ENCODE measurements at places on chromosomes 5 and 9. TPM values are rescaled to one million over a fixed set of nuclear protein-coding genes. Genes with fewer than 3 reads are reported as not detected.
A peak's percentile ranks its signal among the peaks of the same experiment; 100 is the strongest.

- no peak for DNase-seq
- H3K27me3 ChIP-seq = peaks cover under 1% of the 10 kb centered on the region
- no peaks in the 10 kb centered on the region for H3K4me1 ChIP-seq
- no peak overlapping the region for H3K27ac ChIP-seq
Observed at GRCh38 chr5:135266975-135267374, 132.1 kb downstream of the MACROH2A1 start.

GRCh38 chr5:8184455-8185063 lies 315.6 kb downstream of the MTRR start:
- no peaks in the 10 kb centered on the region for H3K27me3 ChIP-seq
- no peak overlapping the region for H3K4me3 ChIP-seq
- peaks cover 11% of the 10 kb centered on the region for H3K4me1 ChIP-seq
- no peaks in the 10 kb centered on the region for H3K36me3 ChIP-seq

- no peak overlapping the region for H3K27ac ChIP-seq
- DNase-seq = no peak
- H3K27me3 ChIP-seq = no peaks in the 10 kb centered on the region
- H3K36me3 ChIP-seq = no peaks in the 10 kb centered on the region
- no peak overlapping the region for H3K4me3 ChIP-seq
Observed at GRCh38 chr5:33795496-33795895, 96.3 kb downstream of the ADAMTS12 start.

DNA sequence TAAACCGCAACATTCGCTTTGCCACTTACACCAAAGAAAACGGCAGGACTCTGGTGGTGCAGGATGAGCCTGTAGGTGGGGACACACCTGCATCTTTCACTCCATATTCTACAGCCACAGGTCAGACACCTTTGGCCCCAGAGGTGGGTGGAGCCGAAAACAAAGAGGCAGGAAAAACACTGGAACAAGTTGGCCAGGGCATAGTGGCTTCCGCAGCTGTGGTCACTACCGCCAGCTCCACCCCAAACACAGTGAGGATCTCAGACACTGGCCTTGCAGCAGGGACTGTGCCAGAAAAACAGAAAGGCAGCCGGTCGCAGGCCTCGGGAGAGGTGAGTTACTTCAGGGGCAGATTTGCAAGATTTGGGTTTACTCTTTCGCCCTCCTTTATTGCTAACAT lies 33.8 kb downstream of the KDM3B start:
- no peak for DNase-seq
- H3K4me1 ChIP-seq = no peaks in the 10 kb centered on the region
- H3K36me3 ChIP-seq = peaks cover 49% of the 10 kb centered on the region
- no peak overlapping the region for H3K4me3 ChIP-seq
- no peak overlapping the region for H3K27ac ChIP-seq
- no peaks in the 10 kb centered on the region for H3K27me3 ChIP-seq

FBP2 gene
- not detected for total RNA-seq

- DNase-seq = no peak
- H3K4me3 ChIP-seq = no peak overlapping the region
- no peaks in the 10 kb centered on the region for H3K27me3 ChIP-seq
- no peaks in the 10 kb centered on the region for H3K36me3 ChIP-seq
Observed at GRCh38 chr5:35672995-35673394, 55.3 kb downstream of the SPEF2 start.

- H3K27ac ChIP-seq = no peak overlapping the region
- H3K27me3 ChIP-seq = no peaks in the 10 kb centered on the region
- DNase-seq = no peak
- peaks cover 29% of the 10 kb centered on the region for H3K36me3 ChIP-seq
- no peak overlapping the region for H3K4me3 ChIP-seq
- H3K4me1 ChIP-seq = peaks cover 38% of the 10 kb centered on the region
Observed at GRCh38 chr5:112159435-112159834, 259.6 kb downstream of the EPB41L4A start.

DNA sequence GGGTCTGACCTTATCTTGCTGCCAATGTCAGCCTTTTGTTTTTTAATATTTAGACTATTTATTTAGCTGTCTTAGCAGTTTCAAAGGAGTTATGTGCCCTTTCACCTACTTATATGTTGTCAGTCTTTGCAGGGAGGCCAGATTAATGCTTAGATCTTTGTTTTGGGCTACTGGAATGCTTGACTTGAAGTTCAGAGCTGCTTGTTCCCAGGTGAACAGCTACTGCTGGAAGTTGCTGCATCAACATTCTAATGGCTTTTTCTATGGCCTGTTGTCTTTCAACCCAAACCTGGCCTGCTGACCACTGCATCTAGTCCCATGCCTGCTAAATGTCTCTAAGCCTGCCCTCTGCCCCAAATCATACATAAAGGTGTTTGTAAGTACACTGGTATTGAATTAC lies 3.0 kb downstream of the SLC22A5 start:
- peaks cover 16% of the 10 kb centered on the region for H3K27me3 ChIP-seq
- H3K36me3 ChIP-seq = no peaks in the 10 kb centered on the region
- H3K4me1 ChIP-seq = peaks cover 9% of the 10 kb centered on the region
- H3K27ac ChIP-seq = no peak overlapping the region
- DNase-seq = no peak

- peaks cover 93% of the 10 kb centered on the region for H3K4me1 ChIP-seq
- H3K27me3 ChIP-seq = no peaks in the 10 kb centered on the region
- H3K36me3 ChIP-seq = no peaks in the 10 kb centered on the region
- no peak for DNase-seq
Observed at GRCh38 chr5:111742177-111742994, 14.6 kb downstream of the NREP start.

PDE6A gene
- total RNA-seq = not detected

- peaks cover 11% of the 10 kb centered on the region for H3K4me1 ChIP-seq
- H3K27me3 ChIP-seq = peaks cover 17% of the 10 kb centered on the region
- H3K27ac ChIP-seq = no peak overlapping the region
- no peak overlapping the region for H3K4me3 ChIP-seq
- H3K36me3 ChIP-seq = no peaks in the 10 kb centered on the region
- DNase-seq = no peak
Observed at GRCh38 chr5:582936-583635, 29.1 kb upstream of the CEP72 start.

DNA sequence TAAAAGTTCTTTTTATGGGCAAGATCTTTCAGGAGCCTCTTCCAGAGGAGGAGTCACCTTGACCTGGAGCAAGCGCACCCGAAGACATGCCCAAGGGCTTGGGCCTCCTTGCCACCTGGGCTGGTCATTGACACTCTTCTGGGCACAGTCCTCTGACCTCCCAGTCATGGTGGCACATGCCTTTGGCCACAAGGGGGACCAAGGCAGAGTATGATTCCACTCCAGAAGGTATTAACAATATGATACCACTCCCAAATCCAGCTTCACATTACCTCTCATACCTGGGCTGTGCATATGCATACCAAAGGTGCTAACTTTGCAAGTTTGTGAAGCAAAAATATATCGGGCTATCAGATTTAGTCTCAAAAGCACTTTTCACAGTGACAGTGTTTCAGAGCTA lies 84.6 kb downstream of the MAST4 start:
- no peak for DNase-seq
- no peaks in the 10 kb centered on the region for H3K27me3 ChIP-seq
- H3K27ac ChIP-seq = no peak overlapping the region
- no peak overlapping the region for H3K4me3 ChIP-seq
- H3K36me3 ChIP-seq = no peaks in the 10 kb centered on the region
- peaks cover 17% of the 10 kb centered on the region for H3K4me1 ChIP-seq

DNA sequence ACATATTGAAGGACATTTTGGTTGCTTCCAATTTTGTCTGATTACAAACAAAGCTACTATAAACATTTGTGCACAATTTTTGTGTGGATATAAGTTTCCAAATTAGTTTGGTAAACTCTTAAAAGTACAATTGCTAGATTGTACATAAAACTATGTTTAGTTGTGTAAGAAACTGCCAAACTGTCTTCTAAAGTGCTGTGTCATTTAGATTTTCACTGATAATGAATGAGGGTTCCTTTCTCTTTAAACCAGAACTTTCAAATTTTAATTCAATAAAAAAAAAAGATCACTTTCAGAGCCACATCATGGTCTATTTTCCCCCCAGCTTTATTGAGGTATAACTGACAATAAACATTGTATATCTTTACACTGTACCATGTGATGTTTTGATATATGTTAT lies 74.0 kb upstream of the TRPC7 start:
- peaks cover 3% of the 10 kb centered on the region for H3K27me3 ChIP-seq
- H3K4me1 ChIP-seq = no peaks in the 10 kb centered on the region
- DNase-seq = no peak

GRCh38 chr5:133902511-133903118 lies 65.8 kb downstream of the C5orf15 start:
- no peak overlapping the region for H3K27ac ChIP-seq
- no peaks in the 10 kb centered on the region for H3K4me1 ChIP-seq
- no peaks in the 10 kb centered on the region for H3K27me3 ChIP-seq

LCN9 gene
- total RNA-seq = 1.7 TPM

DNA sequence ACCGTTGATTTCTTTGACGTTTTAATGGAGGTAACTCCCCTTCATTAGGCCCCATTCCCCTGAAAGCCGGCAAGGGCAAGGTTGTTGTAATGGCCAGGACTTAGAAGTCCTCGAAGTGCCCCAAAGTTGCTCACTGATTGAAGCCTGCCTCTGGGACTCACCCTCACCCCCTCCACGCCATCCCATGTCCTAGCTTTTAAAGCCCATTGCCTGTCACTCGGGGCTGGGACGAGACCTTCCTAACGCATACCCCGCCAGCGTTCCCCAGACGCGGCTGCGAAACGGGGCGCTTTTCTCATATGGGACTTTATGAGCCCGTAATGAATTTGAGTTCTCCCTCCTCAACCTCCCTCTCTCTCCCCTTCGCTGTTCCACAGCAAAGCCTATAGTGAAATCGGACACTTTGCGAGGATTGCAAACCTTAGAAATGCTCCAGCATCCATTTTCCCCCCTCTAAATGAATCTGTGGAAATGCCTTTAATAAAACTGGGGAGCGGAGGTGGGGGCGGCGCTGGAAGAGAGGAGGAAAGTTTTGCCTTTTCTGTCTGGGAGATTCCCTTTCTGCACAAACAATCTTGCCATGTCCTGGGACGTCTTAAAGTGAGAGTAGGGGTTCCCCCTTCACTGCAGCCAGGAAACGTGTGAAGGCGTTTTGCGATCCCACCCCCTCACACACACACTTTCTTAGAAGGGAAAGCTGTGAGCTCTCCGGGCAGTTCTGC lies 1.5 kb downstream of the PAPPA start:
- H3K4me3 ChIP-seq = peak overlapping the region; percentile 67
- H3K27me3 ChIP-seq = peaks cover 86% of the 10 kb centered on the region
- H3K36me3 ChIP-seq = no peaks in the 10 kb centered on the region
- DNase-seq = peak; percentile 20
- H3K4me1 ChIP-seq = peaks cover 44% of the 10 kb centered on the region

DNA sequence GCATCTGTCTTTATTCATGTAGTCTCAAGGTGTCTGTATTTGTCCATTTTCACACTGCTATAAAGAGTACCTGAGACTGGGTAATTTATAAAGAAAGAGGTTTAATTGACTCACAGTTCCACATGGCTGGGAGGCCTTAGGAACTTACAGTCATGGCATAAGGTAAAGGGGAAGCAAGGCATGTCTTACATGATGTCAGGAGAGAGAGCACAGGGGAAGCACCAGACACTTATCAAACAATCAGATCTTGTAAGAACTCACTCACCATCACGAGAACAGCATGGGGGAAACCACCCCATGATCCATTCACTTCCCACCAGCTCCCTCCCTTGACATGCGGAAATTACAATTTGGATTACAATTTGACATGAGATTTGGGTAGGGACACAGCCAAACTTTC lies 44.2 kb downstream of the NLN start:
- H3K27me3 ChIP-seq = no peaks in the 10 kb centered on the region
- no peak overlapping the region for H3K4me3 ChIP-seq
- peaks cover 18% of the 10 kb centered on the region for H3K4me1 ChIP-seq
- peak overlapping the region; percentile 15 for H3K27ac ChIP-seq
- DNase-seq = no peak

SHOC1 gene
- not detected for total RNA-seq

GRCh38 chr5:113161806-113162205 lies 185.2 kb downstream of the DCP2 start:
- no peak overlapping the region for H3K4me3 ChIP-seq
- H3K36me3 ChIP-seq = no peaks in the 10 kb centered on the region
- H3K4me1 ChIP-seq = peaks cover 73% of the 10 kb centered on the region
- DNase-seq = no peak
- H3K27me3 ChIP-seq = no peaks in the 10 kb centered on the region

ORM2 gene
- 1.6 TPM for total RNA-seq

- no peaks in the 10 kb centered on the region for H3K4me1 ChIP-seq
- peaks cover 21% of the 10 kb centered on the region for H3K36me3 ChIP-seq
- DNase-seq = no peak
- no peak overlapping the region for H3K27ac ChIP-seq
- no peaks in the 10 kb centered on the region for H3K27me3 ChIP-seq
- no peak overlapping the region for H3K4me3 ChIP-seq
Observed at GRCh38 chr5:128857076-128857677, 108.1 kb upstream of the SLC27A6 start.

IL3 gene
- total RNA-seq = not detected

GRCh38 chr9:8764051-8764450 lies 964.5 kb upstream of the DMAC1 start:
- H3K4me3 ChIP-seq = no peak overlapping the region
- H3K27ac ChIP-seq = no peak overlapping the region
- no peaks in the 10 kb centered on the region for H3K27me3 ChIP-seq

DNA sequence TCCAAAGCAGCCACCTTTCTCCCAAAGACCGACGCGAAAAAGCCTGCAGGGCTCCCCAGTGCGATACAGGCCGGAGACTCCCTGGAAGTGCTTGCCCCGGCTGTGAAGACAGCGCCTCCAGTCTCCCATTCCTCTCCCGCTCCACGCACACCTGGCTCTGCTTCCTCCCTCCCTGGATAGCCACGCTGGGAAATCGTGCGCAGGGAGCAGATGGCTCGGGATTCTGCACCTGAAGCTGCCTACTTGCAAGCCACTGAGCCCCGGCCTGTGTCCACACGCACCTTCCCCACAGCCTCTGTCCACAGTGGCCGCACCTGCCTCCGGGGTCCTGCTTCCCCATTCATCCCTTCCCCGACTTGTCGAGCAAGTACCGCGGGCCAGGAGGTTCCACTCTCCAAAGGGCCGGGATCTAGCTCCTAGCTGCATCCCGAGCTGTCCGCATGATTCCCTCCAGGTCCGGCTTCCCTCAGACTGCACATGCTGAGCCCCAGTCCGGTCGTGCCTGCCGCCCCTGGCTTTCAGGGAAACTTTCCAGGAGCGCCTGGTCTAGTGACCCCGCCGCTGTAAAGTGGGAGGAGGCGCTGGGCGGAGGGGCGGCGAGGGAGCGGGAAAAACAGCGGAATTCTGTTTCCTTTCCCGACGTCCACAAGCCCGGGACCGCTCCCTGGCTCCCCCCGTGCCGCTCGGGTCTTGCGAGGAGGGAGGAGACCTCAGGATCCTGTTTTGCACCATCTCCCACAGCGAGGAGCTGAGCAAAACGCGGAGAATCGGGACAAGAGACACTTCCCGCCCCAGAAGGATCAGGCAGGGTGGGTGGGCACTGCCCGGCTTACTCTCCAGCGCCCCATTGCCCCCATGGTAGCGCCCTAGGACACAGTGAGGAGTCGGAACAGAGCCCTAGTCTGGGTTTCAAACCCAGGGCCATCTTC lies 2.0 kb downstream of the SEMA6A start:
- H3K4me1 ChIP-seq = peaks cover 45% of the 10 kb centered on the region
- H3K4me3 ChIP-seq = peak overlapping the region; percentile 100

IL9 gene
- not detected for total RNA-seq

IFNA13 gene
- total RNA-seq = not detected

GRCh38 chr9:125574126-125574877 lies 132.7 kb downstream of the MAPKAP1 start:
- no peaks in the 10 kb centered on the region for H3K27me3 ChIP-seq
- no peaks in the 10 kb centered on the region for H3K4me1 ChIP-seq
- no peak for DNase-seq
- H3K27ac ChIP-seq = no peak overlapping the region
